ENCODE measurements at places on chromosomes 6 and 20. TPM values are rescaled to one million over a fixed set of nuclear protein-coding genes. Genes with fewer than 3 reads are reported as not detected.

GRCh38 chr6:91267246-91267645 is 680.4 kb upstream of the MAP3K7 start:
- DNase-seq, result no peak

MRPS18A gene
- total RNA-seq, result 63.0 TPM

HCK gene
- total RNA-seq, result not detected

DNA sequence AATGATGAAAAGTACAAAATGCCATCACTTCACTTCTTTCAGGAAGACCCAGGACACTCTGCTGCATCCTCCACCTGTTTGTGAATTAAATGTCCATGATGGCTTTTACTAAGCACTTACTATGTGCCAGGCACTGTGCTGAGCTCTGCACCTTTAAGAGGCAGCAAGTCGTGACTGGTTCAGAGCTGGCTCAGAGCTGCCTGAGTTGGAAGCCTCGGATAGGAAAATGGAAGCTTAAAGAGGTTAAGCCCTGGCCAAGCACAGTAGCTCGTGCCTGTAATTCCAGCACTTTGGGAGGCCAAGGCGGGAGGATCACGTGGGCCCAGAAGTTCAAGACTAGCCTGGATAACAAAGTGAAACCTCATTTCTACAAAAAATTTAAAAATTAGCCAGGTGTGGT is 95.6 kb downstream of the SNX5 start:
- DNase-seq, result no peak

GPLD1 gene
- total RNA-seq, result 0.22 TPM

GRCh38 chr20:44990425-44990824 is 24.1 kb downstream of the STK4 start:
- peak; percentile 27 for DNase-seq

DNA sequence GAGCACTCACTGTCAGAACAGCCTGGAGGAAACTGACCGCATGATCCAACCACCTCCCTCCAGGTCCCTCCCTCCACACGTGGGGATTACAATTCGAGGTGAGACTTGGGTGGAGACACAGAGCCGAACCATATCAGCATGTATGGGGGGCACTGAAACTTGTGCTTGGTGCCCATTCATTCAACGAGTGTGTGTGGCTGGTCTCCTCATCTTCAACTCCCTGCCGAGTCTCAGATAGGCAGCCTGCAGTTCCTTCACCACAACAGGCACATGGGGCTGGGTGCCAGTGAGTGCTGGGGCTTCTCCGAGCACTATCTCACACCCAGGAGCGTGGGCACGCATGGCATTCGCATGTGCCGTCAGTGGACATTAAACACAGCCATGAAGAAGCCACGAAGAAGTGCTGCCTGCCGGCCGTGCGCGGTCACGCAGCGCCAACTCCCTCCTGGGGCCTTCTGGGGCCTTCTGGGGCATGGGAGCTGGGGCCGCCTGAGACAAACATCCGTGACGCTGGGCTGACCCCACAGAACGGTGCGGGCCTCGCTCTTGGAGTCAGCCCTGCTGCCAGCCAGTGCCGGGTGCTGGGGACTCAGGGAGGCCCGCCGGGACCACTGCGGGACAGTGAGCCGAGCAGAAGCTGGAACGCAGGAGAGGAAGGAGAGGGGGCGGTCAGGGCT is 714 bp upstream of the RTEL1 start:
- no peak for DNase-seq

WFDC2 gene
- total RNA-seq, result not detected

DNA sequence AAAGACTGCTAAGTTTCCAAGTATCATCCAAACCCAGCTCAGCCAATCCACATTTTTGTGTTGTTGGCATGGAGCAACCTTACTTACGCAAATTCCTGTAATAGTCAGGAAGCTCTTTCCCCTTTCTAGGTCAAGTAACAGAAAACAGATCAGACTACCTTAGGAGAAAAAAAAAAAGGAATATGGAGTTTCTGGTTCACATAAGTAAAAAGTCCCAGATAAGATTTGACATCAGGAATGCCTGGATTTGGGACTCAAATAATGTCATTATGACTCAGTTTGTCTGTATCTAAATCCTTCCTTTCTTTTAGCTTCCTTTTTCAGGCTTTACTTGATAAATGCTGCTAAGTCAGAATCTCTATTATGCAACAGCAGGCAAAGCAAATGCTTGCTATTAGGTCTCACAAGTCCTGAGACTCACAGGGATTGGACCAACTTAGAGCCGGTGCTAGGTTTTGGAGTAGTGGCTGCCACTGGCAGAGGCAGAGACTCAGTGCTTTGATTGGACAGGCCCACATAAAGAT is 44.5 kb downstream of the NCOA7 start:
- DNase-seq, result no peak

MOXD1 gene
- total RNA-seq, result 207 TPM

DNA sequence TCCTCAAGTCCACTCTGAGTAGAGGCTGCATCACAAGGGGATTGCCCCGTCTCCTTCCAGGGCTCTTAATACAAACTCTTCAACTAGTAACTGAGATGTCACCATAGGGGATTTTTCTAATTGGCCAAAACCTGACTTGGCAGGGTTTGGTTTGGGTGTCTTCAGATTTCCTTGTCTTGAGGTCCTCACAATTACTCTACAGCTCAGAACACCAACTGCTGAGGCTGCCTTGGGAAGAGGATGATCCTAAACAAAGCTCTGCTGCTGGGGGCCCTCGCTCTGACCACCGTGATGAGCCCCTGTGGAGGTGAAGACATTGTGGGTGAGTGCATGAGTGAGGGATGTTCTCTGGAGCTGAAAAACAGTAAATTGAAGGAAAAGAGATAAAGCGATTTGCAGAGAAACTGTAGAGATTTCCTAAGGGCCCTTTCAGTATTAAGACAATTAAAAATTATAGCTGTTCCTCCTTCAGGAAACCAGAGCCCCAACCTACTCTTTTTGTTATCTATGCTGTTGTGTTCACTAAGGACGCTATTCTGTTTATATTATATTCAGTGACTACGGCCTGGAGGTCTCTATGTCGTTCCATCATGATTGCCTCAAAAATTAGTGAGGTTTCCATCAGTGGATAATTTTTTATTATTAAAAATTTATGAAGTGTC is at the start of gene HLA-DQA1:
TSS of gene HLA-DQA1 (plus strand) at position 188 of the 662 bp plus-strand sequence. CDS start at position 241, 53 bp downstream.
- DNase-seq, result peak; percentile 4

DNA sequence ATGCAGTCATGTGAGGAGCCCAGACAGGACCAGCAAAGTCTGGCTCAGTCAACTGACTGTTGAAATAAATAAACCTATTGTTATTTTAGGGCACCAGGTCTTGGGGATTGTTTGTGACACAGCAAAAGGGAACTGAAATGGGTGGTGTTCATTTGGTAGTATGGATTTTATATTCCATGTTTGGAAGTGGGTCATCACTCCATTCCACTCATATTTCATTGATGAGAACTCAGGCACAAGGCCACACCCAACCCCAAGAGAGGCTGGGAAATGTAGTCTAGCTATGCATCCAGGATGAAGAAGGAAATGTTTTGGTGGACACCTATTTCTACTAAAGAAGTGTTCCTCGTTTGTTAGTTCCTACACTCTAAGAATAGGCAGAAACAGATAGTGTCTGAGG is 64.9 kb upstream of the BTBD3 start:
- DNase-seq, result peak; percentile 66

OPN5 gene
- total RNA-seq, result not detected

ZNF133 gene
- 23.8 TPM for total RNA-seq

Data from M059J (cell line).